ENCODE measurements at places on chromosomes 5 and 9.

DNA sequence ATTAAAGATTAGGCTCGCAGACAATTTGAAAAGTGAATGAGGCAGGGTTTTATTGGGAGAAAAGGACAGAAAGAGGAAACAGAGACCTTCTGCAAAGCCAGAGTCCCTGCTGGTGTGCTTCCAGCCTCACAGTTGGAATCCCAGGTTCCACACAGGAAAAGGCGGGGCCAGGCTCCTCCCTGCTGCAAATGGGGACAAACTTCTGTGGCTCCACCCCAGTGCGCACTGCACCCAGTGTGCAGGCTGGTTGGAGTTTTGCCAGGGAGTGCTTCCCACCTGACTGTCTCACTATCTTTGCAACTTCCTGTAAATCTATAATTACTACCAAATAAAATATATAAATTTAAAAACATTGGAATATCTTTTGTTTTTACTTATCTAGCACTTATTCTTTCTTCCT, 386.0 kb upstream of the GRIN3A start:
- DNase-seq = no peak

- DNase-seq = no peak
Measured at GRCh38 chr5:138705567-138705966, 47.7 kb upstream of the CTNNA1 start.

GRCh38 chr9:88379352-88379751, 8.9 kb upstream of the SPIN1 start:
- DNase-seq = no peak

GRCh38 chr5:170425731-170426130, 36.6 kb upstream of the KCNMB1 start:
- no peak for DNase-seq

DNA sequence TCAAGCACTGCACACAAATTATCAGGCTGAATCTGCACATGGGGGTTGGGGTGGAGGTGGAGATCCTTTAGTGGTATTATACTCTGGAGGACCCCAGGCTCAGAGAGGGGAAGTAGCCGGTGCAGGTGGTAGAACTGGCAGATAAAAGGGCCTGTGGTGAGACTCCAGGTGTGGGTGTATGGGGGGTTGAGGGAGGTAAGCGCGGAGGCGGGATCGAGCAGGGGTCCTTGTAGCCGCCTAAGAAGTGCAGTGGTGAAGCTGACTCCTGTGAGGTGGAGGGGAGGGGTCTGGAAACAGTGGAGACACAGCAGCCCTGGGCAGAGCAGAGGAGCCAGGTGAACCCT, 841 bp downstream of the ACSL6 start:
- no peak for DNase-seq

DNA sequence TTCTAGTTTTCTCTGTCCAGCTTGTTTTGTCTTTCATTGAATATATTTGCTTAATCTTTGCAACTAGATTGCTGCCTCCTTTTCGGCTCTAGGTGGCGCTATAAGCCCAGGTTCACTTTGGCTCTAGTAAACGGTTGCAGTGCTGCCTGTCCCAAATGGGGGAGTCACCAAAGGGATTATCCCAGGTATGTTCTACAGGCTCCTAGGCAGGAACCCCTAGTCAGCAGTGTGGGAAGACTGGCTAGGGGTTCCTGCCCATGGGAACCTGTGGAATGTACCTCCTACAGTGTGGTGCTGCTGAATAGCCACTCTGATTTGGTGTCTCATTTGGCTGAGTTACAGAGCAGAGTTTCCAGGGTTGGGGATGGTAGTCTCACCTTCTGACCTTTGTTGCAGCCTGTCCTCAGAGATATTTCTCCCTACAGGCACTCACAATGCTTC, 85.2 kb downstream of the ARSB start:
- DNase-seq = peak; percentile 67

DNA sequence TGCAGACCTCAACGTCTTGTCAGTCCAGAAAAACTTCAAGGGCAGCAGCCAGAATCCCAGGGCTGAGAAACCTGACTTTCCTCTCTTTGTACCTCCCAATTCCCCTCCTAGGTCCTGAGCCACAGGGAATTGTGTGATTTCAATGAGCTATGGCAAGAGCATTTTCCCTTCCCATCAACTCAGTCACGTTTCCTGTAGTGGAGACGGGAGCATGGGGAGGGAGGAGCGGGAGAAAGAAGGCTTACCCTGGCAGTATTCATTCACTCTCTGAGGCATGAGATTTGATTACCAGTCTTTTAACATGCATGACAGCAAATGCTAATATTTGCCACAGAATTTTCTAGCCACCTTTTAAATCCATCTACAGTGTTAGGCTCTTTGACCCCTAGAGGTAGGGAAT, 109.4 kb upstream of the TBCA start:
- DNase-seq = no peak

All from hematopoietic multipotent progenitor cell treated with erythropoietin and hydrocortisone succinate and interleukin-3 and kit ligand, for 4 days (in vitro differentiated cells).